ENCODE measurements at places on chromosomes 1 and 21. TPM values are rescaled to one million over a fixed set of nuclear protein-coding genes. Genes with fewer than 3 reads are reported as not detected.

- no peak for DNase-seq
These were observed 10.9 kb upstream of the HES5 start for GRCh38 chr1:2540816-2541492.

- peak; percentile 84 for DNase-seq
These were observed 26.9 kb upstream of the KCNE2 start for GRCh38 chr21:34336756-34337391.

- DNase-seq = peak; percentile 100
These were observed 20.7 kb upstream of the MFSD2A start for GRCh38 chr1:39933956-39934941.

- DNase-seq = no peak
These were observed 16.6 kb upstream of the AJAP1 start for GRCh38 chr1:4637616-4638344.

DNA sequence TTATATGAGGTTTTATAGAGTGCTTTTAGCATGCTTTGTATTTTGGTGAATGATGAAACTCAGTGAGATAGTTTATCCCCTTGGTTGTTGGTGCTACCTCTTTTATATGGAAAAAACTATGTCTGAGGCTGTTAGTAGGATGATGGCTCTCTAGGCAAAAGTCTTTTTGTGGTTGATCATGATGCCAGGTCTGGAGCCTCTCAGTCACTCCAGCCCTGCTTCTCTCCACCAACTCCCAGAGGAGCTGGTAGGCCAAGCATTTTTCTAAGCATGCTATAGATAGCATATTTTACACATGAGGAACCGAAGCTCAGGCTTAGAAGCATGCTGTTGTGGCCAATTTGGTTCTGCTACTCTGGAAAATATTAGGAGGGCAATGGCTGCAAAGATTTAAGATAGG lies 82.2 kb downstream of the FMN2 start:
- DNase-seq = no peak

GRCh38 chr1:20071416-20071815 lies 1.4 kb downstream of the PLA2G5 start:
- no peak for DNase-seq

The TIE1 gene
- total RNA-seq = under 0.01 TPM

- DNase-seq = peak; percentile 75
These were observed 108.2 kb downstream of the TGFBR3 start for GRCh38 chr1:91777630-91778300.

The TNFRSF18 gene
- not detected for total RNA-seq

The PRPF38B gene
- 17.1 TPM for total RNA-seq
